ENCODE measurements at places on chromosomes 13 and 19.

DNA sequence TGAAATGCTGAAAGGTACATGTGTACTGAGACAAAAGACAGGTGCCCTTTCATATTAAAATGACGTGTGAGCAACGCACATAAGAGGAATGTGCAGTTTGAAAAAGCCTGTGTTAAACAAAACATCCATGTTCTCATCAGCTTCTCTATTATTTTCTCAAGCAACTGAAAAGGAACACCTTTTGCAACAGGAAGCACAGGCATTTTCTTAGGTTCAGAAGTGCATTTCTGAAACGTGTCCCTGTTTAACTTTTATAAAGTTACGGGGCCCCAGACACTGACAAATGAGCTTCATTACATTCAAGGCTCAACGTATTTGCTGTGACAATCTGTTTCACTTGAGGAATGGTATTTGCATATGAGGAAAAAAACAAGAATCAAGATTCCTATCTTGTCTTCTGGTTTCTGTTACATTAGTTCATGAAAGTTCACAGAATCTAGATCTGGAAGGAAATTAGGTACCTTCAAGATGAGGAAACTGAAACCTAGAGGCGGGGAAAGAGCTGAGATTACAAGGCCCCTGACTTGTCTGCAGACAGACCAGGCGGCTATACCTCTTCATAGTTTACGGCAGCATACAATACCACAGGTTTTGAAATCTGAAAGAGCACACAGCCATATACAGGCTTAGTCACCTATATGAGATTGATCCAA is 431.7 kb downstream of the KLF12 start:
- DNase-seq, result no peak

DNA sequence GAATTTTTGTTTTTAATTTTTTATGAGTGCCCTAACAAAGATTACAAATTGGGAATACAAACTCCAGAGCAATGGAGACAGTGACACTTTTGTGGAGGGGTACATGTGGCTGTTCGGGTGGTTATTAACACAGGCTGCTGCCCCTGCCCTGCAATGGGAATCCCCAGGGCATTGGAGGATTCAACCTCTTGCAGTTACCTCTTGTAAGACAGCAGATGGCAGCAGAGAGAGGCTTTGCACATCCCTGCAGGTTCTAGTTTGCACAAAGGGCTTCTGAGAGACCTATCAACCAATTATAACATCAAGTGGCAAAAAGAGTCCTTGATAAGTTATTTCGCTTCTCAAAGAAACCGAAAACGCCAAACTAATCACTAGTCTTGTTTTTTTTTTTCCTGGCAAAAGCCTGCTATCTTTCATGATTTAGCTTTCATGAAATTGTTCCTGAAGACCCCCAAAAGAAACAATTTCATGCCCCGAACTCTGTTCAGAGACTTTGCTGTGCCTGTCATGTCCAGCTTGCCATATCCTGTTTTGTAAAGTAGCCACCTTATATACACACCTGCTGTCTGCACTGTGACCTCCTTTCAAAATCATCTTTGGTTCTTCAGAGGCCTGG is 10.4 kb downstream of the GJB2 start:
- peak; percentile 50 for DNase-seq

DNA sequence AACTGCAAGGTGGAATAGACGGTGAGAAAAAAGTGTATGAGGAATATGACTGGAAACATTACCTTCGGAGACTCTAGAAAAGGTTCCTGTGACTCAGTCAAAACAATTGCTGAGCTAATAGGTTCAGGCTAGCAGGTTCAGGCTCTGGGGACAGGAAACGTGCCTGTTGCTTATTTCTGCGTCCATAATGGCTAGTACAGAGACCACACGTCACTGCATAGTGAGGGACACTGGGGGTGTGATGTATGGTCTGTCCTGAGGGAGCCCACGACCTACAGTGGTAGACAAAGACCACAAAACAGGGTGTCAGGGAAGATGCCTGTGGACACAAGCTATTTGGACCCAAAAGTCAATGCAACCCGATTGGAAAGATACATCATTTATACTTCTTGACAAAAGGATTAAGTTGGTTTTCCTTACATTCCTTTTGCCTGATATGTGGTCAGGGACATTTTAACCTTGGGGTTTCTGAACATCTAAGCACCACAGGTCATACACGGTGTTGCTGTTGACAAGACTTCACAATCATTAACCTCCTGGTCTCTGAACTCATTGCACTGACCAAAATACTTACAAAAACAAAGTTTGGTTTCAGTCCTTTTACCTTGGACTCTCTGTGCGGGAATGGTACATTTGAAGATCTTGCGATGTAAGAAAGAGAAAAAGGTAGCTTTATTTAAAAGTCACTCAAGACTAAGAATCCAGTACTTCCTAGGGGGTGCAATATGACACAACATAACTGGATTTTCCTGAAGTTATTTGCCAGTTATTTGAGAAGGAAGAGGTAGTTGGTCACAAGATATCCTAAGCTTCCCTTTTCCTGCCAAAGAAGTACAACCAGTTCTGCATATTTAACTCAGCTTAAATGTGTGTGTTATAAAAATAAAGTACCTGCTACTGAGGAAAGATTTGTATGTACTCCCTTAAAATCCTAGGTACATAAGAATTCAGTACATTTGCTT is 20.0 kb downstream of the CRYL1 start:
- DNase-seq, result no peak

DNA sequence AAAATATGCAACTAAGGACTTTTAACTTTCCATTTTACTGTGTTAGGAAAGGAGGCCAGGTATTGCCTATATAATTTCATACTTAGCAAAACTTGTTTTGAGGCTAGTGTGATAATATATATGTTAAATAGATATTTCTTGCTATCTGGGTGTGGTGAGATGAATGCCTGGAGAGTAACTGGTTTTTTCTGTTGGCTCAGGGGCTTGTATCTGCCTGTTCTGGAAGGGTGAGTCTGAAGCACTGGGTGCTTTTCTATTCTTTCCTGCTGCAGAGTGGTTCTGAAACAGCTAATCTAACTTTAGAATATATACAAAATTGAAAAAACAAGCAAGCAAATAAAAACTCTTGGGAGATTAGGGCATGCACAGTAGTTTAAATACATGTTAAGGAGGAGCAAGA is 64.6 kb upstream of the MYCBP2 start:
- DNase-seq, result no peak

DNA sequence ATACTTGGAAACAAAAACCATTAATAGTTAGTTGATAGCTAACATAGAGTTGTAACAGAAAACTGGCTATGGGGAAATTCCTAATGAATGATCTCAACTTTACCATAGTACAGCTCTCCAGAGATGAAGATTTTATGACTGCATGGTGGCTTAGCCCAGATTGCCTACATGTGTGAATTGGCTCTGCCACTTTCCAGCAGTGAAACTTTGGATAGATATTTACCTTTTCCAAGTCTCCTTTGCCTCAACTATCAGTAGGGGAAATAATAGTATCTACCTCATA is 161.1 kb downstream of the LACC1 start:
- no peak for DNase-seq

GRCh38 chr19:1799695-1800342 is 12.3 kb downstream of the ATP8B3 start:
- DNase-seq, result no peak

DNA sequence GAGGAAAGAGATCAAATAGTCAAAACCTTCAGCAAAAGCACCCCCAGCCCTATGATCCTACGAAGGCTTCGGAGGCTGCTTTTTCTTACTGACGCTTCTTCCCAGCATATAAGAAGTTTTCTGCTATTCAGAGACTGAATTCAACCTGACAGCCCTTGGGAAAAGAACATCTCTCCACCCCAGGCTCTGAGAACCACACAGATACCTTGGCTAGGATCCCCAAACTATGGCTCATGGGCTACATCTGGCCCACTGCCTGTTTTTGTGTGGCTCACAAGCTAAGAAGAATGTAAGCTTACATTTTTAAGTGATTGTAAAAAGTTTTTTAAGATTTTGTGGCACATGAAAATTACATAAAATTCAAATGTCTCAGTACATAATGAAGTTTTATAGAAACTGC is 3.0 kb downstream of the SLC15A1 start:
- no peak for DNase-seq

All from nucleus accumbens (tissue), 56 donors.